ENCODE measurements at places on chromosomes 2 and 18. TPM values are rescaled to one million over a fixed set of nuclear protein-coding genes. Genes with fewer than 3 reads are reported as not detected.

HAAO gene
- total RNA-seq: 2.2 TPM

SLC5A7 gene
- not detected for total RNA-seq

CHN1 gene
- total RNA-seq: 1.9 TPM

CCDC142 gene
- total RNA-seq: 30.4 TPM

SERPINB10 gene
- total RNA-seq: not detected

INHA gene
- not detected for total RNA-seq

CDH20 gene
- total RNA-seq: not detected

ZNF514 gene
- 10.1 TPM for total RNA-seq

PRSS56 gene
- total RNA-seq: not detected

NT5C1B gene
- total RNA-seq: not detected

OLA1 gene
- total RNA-seq: 93.7 TPM

LINC00305 gene
- total RNA-seq: not detected

WNT10A gene
- total RNA-seq: 0.16 TPM

LIMS3 gene
- total RNA-seq: 0.66 TPM

WDR12 gene
- total RNA-seq: 66.9 TPM

PSTPIP2 gene
- total RNA-seq: 25.6 TPM

PIEZO2 gene
- not detected for total RNA-seq

BCL2 gene
- total RNA-seq: 85.7 TPM

PLA2R1 gene
- total RNA-seq: not detected

ANKRD29 gene
- total RNA-seq: 0.07 TPM

LGALSL gene
- total RNA-seq: 0.73 TPM

PGAP1 gene
- total RNA-seq: 28.1 TPM

DPY30 gene
- 65.5 TPM for total RNA-seq

CCDC68 gene
- not detected for total RNA-seq

OTX1 gene
- not detected for total RNA-seq

TMEM163 gene
- 0.30 TPM for total RNA-seq

Data from T-helper 2 cell treated with Interferon-gamma antibody and Interleukin-4, amounts not matched to agents 100 ng/mL and 5 ng/mL, for 36 hours (primary cell).